ENCODE measurements at places on chromosomes 1 and 21.
A peak's percentile ranks its signal among the peaks of the same experiment; 100 is the strongest.

DNA sequence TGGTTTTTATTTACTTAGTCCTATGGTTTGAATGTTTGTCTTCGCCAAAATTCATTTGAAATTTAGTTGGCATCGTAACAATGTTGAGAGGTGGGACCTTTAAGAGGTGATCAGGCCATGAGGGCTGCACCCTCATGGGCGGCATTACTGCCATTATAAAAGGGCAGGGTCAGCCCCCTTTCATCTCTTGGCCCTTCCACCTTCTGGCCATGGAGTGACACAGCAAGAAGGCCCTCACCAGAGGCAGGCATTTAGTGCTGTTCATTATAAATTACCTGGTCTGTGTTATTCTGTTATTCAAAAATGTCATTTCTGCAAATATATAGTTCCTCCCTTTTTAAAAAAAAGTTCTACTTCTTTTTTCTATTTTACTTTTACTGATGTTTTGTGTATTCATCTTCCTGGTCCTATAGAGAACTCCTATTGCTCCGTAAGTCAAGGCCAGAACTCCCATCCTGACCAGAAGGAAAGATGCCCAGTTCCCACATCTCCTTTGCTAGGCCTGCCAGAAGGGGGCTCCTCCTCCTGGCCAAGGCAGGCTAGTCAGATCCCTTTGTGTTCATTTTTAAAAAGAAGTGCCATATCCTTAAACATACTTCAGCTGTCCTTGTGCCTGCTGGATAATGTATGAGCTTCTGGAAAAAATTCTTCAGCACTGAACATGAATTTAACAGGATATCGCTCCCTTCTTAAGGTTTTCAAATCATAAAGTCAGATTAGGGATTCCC is 10.0 kb upstream of the LBR start:
- no peak for DNase-seq

- no peak for DNase-seq
Measured at GRCh38 chr1:157357111-157357510, 195.2 kb downstream of the FCRL5 start.

- no peak for DNase-seq
Measured at GRCh38 chr1:53593758-53594380, 134.7 kb downstream of the DMRTB1 start.

DNA sequence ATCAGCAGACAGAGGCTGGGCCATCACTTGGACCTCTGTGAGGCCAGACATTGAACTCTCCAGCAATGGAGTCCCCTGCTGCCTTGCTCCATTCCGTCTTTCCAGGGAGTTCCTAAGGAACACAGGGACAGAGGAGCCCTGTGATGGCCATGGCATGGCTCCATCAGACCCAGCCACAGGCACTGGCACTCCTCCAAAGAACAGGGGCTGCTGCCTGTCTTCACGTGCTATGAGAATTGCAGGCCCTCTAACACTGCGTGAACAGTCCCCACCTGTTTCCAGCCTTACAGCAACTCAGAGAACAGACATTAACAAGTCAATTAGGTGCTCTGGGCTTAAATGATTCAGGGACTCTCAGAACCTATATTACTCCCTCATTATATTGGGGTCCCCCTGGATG is 140.8 kb downstream of the ASTN1 start:
- DNase-seq, result no peak

- DNase-seq, result no peak
Measured at GRCh38 chr1:200354243-200354642, 55.6 kb downstream of the ZNF281 start.

GRCh38 chr21:34995979-34996303 is 53.2 kb downstream of the RUNX1 start:
- DNase-seq, result no peak

GRCh38 chr1:110872366-110872744 is 593 bp upstream of the CD53 start:
- DNase-seq, result no peak

GRCh38 chr1:116312681-116313069 is 60.4 kb upstream of the ATP1A1 start:
- DNase-seq, result no peak

GRCh38 chr1:192059407-192059806 is 98.9 kb upstream of the RGS18 start:
- no peak for DNase-seq

DNA sequence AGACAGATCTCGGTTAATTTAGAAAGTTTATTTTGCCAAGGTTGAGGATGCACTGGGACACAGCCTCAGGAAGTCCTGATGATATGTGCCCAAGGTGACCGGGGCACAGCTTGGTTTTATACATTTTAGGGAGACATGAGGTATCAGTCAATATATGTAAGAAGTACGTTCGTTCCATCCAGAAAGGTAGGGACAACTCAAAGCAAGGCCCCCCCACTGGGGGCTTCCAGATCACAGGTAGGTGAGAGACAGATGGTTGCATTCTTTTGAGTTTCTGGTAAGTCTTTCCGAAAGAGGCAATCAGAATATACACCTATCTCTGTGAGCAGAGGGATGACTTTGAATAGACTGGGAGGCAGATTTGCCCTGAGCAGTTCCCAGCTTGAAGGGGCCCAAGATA is 60.4 kb upstream of the VTCN1 start:
- no peak for DNase-seq

- no peak for DNase-seq
Measured at GRCh38 chr21:41319273-41319672, 2.7 kb downstream of the FAM3B start.

- DNase-seq, result no peak
Measured at GRCh38 chr1:116433275-116434257, 60.5 kb downstream of the ATP1A1 start.

- no peak for DNase-seq
Measured at GRCh38 chr1:219433496-219434131, 179.3 kb downstream of the ZC3H11B start.

DNA sequence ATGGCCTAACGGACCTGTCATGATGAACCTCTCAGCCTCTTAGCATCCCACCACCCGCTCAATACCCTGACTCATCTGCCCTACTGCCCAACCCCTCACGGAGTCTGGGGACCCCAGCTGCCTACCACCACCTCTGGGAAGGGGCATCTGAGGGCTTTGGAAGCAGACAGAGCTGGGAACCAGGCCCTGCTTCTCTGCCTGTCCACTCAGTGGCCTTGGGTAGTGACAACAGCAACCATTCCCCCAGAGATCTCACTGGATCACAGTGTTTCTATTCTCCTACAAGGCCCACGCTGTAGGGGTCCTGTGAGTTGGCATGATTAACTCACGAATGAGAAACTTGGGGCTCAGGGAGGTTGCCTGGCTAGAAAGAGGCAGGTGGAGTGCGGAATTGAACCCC is 32.5 kb upstream of the DMBX1 start:
- no peak for DNase-seq

DNA sequence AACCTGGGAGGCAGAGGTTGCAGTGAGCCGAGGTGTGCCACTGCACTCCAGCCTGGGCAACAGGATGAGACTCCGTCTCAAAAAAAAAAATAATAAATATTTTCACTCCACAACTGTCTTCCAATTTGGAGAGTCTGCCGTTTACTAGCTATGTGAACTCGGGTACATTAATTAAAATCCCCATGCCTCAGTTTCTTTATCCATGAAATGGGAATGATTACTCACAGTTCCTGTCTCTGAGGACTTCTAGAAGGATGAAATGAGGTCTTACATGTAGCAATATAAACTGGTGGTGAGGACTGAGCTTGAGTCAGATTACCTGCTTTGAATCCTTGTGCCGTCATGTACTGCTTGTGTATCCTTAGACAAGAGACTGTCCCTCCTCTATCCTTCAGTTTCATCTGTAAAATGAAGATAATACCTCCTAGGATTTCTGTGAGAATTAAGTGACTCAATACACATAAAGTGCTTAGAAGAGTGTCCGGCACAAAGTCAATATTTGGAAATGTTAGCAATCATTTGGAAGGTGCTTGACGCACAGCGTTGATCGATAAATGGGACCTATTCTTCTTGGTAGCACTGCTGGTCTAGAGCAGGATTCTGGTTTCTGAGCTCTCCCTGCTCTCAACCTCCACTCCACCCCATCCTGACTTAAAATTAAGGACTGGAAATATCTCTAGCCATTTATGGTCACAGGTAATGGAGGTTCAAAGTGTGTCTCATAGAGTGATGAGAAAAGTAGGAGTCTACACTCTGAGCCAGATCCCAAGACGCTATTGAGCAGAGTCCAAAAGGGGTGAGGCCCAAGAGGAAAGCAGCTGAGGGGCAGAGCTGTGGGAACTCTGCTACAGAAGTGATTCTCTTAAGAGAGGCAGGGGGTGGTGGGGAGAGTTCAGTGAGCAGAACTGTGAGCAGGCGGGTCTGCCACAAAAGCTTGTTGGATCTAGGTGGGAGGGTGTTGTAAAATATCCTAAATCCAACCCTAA is 11.6 kb upstream of the DDI2 start:
- DNase-seq, result no peak

DNA sequence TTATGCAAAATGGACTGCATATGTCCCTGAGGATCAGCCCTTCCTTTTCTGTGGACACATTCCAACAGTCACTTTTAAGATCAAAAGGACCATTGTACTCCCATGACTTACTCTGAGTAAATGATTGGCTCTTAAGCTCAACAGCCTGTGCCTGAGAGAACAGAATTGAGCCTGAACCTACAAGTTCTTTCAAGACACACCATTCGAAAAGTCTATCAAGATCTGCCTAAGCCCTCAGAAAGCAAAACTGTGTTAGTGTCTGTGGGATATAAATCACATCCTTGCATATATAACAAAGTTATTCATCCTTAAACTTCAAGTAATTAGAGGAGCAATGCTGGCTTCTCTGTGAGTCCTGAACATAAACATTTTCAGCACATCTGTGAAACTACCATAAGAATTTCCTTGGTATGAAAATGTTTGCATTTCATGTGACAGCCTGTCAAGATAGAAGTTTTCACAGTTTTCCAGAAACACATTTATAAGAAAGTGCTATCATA is 41.6 kb downstream of the PCNX2 start:
- no peak for DNase-seq

DNA sequence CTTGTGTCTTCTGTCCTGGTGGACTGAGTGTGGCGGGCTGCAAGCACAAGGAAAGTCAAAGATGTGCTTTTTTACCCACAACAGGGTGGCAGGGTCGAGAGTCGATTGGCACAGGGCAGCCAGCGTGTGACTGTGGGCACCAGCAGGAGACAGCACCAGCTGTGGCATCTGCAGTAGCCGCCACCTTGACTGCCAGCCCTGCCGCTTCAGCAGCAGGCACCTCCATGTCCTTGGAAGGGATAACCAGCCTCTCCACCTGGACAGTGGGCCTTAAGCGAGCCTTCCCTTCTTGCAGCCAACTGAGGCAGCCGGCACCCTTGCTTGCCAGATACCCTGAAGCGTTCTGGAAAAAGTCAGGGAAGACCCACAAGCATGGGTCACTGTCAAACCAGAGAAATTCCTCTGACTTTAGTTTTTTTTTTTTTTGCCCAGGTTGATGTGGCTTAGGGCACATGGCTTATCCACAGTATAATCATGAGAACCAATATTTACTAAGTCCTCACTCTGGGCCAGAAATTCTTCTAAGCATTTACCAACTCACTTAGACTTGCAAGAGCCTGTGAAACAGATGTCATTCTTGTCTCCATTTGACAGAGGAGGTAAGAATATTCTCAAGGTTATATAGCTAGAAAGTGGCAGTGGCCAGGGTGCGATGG is 30.1 kb upstream of the PTGFRN start:
- peak; percentile 57 for DNase-seq

- no peak for DNase-seq
Measured at GRCh38 chr1:23722652-23723051, 20.6 kb upstream of the ELOA start.

DNA sequence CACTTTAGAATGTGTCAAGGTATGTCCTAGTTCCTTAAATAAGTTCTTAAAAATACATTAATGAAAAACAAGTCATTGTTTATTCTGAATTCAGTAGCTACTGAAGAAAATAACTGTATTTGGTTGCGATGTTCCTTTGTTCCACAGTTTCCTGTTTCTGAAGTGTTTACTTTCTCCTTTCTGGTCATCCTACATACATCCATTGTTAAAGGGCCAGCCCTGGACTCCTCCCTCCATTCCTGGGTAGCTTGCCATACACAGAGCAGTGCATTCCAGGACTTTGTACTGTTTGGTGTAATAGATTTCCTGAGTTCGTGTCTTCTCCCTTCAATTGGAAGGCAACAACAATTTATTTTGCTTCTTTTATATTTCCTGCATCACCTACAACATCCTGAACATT is 845.4 kb upstream of the CXADR start:
- DNase-seq, result no peak

DNA sequence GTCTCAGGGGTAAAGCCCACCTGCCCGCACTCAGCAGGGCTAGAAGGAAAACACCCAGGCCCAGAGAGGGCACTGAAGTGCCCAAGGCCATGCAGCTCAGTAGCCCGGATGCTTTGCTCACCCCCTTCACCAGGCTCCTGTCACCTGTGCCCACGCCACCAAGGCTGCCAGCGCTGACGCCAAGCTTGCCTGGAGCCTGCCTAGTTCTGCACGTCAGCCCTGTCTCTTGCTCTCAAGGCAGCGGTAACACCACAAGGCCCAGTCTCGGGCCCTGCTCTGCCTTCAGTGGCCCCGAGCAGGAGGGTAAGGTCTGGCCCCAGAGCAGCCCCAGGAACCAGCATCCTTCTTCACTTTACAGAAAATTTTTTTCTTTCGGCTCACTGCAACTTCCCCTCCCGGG is 7.7 kb downstream of the TMEM63A start:
- DNase-seq, result no peak

DNA sequence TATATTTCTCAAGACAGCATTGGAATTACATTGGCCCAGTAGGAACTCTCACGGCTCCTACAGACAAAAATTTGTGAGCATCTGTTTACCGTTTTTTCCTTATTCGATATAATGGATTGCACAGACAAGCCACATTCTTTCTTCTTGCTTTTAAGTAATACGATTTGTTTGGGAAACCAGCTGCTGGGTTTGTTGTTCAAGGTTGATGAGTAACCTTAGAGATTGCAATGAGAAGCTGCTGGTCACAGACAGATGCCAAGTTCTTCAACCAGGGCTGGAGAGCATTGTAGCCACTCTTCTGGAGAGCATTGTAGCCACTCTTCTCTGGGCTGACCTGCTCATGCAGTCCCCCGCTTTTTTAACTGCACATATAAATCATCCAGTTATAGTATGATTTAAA is 1.4 kb upstream of the MIA3 start:
- no peak for DNase-seq

DNA sequence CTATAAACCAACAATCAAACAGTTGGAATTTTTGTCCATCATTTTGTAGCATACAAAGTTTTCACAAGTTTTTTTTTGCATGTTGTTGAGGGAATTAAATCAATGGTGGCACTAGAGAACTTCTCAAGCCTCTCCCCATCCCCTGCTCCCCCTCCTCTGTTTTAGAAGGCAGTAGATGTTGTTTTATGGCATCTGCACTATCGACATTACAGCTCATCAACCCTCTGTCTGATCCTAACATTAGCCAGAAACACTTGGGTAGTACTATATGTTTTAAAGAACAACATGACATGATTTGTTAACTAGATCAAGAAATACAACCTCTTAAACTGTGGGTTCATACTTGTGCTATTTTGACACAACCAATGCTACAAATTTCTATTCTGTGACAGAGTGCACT is 306.5 kb upstream of the NR5A2 start:
- no peak for DNase-seq

- no peak for DNase-seq
Measured at GRCh38 chr1:204870160-204870912, at the start of gene NFASC. Gene NFASC, plus strand, starts transcription at chr1:204870862. Its CDS starts 73,454 bp downstream, at chr1:204944316.

Data from NCI-H2081 (cell line).